ENCODE measurements at places on chromosomes 6 and 20.

- no peak for DNase-seq
Observed at GRCh38 chr20:53579581-53580375, 13.9 kb downstream of the ZNF217 start.

- no peak for DNase-seq
Observed at GRCh38 chr6:17096096-17096495, 5.8 kb upstream of the STMND1 start.

DNA sequence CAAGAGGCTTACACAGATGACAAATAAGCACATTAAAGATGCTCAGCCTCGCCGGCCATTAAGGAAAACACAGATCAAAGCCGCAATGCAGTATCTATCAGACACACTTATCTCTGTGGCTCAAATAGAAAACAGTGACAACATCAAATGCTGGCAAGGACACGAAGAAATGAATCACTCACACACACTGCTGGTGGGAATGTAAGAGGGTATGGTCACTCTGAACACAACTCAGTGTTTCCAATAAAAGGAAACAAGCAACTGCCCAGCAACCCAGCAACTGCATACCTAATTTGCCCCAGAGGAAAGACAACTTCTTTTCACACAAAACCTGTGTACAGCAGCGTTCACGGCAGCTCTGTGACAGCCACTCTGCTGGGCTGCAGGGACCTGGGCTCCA lies 155.8 kb downstream of the WDR27 start:
- DNase-seq = no peak

- no peak for DNase-seq
Observed at GRCh38 chr6:8082954-8083858, 19.0 kb upstream of the BLOC1S5 start.

- DNase-seq = no peak
Observed at GRCh38 chr20:56371977-56372376, 13.2 kb downstream of the FAM210B start.

- DNase-seq = no peak
Observed at GRCh38 chr20:44814937-44815336, 4.6 kb upstream of the RIMS4 start.

GRCh38 chr20:16828666-16829305 lies 80.6 kb downstream of the OTOR start:
- no peak for DNase-seq

DNA sequence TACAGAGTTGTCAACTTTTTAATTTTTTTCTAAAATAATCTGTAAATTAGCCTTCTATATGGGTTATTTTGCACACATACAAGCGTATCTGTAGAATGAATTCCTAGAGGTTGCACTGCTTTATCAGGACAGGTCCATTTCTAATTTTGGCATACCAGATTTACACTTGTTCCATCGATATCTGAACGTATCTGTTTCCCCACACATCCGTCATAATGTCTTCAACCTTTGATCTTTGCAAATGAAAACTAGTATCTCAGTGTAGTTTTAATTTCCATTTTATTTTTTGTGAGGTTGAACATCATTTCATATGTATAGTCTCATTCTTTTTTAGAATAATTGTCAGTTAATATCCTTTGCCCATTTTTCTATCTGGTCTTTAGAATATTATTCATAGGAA lies 22.7 kb downstream of the SENP6 start:
- DNase-seq = no peak

- DNase-seq = no peak
Observed at GRCh38 chr6:42165016-42165415, 8.1 kb upstream of the GUCA1A start.

DNA sequence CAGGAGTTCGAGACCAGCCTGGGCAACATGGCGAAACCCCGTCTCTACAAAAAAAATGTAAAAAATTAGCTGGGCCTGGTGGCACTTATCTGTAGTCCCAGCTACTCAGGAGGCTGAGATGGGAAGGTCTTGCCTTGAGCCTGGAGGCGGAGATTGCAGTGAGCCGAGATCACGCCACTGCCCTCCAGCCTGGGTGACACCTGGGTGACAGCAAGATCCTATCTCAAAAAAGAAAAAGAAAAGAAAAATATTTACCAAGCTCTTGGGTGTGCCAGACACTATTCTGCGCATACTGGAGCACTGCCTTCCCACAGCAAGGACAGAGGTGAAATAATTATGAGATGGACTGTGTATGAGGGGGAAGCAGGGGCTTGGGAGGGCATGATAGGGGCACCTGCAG lies 19.6 kb downstream of the POFUT1 start:
- no peak for DNase-seq

DNA sequence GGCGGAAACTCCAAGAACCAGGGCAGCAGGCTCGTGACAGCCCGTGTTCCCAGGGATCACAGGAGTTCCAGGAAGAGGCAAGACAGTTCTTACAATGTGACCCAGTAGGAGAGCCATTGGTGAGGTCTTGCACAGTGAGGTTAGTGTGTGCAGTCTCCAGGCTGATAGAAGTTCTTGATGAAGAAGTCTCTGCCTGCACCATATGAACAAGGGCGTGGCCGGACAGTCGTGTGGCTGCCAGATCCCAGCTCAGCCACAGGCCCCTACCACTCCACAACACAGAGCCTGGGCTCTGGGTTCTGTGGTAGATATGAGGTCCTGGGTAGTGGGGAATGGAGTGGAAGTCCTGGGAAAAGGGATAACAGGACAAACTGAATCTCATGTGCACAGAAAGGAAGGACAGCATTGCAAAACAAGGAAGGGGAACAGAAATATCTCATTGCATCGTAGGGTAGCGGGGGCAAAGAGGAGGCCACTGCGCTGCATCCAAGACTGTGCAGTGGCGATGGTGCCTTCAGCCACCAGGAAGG lies 65.2 kb downstream of the STX11 start:
- peak; percentile 32 for DNase-seq

- no peak for DNase-seq
Observed at GRCh38 chr6:36752187-36752885, 54.7 kb downstream of the RAB44 start.

All from stimulated activated naive CD8-positive, alpha-beta T cell treated with anti-CD3 and anti-CD28 coated beads, Interleukin-15, Interleukin-2, amounts not matched to agents 100 U/mL and 50 U/mL, for 24 hours (primary cell).